CD4-positive, alpha-beta T cell treated with Interleukin-4 for 4 hours (primary cell): ENCODE measurements at places on chromosomes 1 and 21.
A peak's percentile ranks its signal among the peaks of the same experiment; 100 is the strongest.

DNA sequence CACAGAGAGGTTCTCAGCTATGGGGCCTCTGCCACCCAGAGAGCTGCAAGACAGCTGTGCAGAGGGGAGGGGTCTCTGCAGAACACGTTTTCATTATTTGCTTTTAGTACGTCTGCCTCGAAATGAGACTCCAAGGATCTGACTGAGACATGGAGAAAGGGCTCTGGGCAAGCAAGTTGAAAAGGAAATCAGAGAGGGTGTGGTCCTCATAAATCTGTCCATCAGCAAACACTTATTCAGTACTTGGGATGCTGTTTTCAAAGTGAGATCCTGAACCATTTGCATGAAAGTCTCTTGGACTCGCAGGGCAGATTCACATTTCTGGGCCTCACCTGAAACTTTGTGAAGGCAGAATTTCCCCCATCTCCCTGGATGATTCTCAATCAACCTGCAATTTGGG is 197.4 kb upstream of the GALNT2 start:
- no peak for DNase-seq

- DNase-seq = no peak
Measured at GRCh38 chr1:160342526-160342925, 524 bp downstream of the COPA start.

- DNase-seq = no peak
Measured at GRCh38 chr1:27258598-27258997, 24.2 kb downstream of the WDTC1 start.

- DNase-seq = peak; percentile 96
Measured at GRCh38 chr1:160795951-160796383, at the start of gene LY9. Gene LY9, plus strand, starts transcription at chr1:160796174. Its CDS starts 14 bp downstream, at chr1:160796188.

- DNase-seq = peak; percentile 68
Measured at GRCh38 chr1:33099290-33100118, 18.6 kb downstream of the AZIN2 start.
